ENCODE measurements at places on chromosomes 1 and 21. TPM values are rescaled to one million over a fixed set of nuclear protein-coding genes. Genes with fewer than 3 reads are reported as not detected.

- DNase-seq: no peak
These were observed 2.6 kb upstream of the CD244 start for GRCh38 chr1:160865337-160865736.

The NHLH1 gene
- total RNA-seq: not detected

DNA sequence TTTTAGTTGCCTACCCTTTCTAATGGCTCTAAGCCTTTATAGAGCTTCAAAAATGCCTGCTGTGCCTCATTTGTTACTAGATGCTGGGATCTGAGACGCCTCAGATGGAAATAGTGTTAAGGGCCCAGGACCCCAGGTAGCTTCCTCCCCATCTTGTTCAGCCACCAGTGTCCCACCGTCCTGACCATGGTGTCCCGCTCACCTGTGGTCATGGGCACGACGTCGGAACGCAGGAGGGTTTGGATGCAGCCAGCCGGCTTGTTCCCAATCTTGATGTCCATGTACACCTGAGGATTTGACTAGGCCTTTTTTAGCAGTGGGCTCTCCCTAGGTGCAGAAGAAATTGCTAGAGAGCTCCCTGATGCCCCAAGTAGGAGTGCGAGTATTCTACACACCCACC, 31.1 kb downstream of the PABPC4 start:
- DNase-seq: no peak

- no peak for DNase-seq
These were observed 60.4 kb downstream of the CC2D1B start for GRCh38 chr1:52305417-52306226.

- DNase-seq: no peak
These were observed 482.6 kb downstream of the TTLL7 start for GRCh38 chr1:83516369-83516768.

The DNAI4 gene
- 4.3 TPM for total RNA-seq

GRCh38 chr1:155834296-155834926, 22.6 kb downstream of the GON4L start:
- peak; percentile 67 for DNase-seq

GRCh38 chr1:29686012-29686930, 449.9 kb downstream of the PTPRU start:
- DNase-seq: peak; percentile 68

DNA sequence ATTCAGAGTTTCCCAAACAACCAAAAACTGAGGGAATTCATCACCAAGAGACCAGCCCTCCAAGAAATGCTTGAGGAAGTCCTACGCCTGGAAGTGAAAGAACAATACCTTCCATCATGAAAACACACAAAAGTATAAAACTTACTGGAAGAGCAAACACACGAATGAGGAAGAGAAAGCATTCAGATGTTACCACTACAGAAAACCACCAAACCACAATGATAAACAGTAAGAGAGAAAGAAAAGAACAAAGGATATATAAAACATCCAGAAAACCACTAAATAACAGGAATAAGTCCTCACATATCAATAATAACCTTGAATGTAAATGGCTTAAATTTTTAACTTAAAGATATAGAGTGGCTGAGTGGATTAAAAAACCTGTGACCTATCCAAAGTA, 58.5 kb upstream of the BCL10 start:
- DNase-seq: peak; percentile 78

GRCh38 chr1:100517515-100517914, 20.4 kb upstream of the GPR88 start:
- DNase-seq: no peak

The S100A5 gene
- not detected for total RNA-seq
